ENCODE measurements at places on chromosomes 4 and X.
A peak's percentile ranks its signal among the peaks of the same experiment; 100 is the strongest.

GRCh38 chr4:135197641-135198040 lies 996.1 kb upstream of the PABPC4L start:
- no peak for DNase-seq

DNA sequence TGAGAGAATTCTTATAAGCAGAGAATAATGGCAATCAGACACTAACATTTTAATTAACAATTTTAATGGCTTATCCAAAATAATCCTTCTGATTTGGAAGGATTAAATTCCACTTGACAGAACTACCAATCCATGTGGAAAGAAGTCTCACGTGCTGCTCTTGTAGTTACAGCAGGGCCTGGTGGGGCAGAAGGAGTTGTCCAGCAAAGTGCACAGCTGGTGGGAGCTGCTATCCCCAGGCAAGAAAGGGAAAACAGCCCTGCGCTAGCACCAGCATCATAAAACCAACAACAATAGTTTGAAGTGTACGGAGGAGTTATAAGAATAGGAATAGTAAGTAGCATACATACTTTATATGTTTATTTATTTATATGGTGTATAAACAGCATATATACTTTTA lies 127.4 kb upstream of the TRIM2 start:
- no peak for DNase-seq

DNA sequence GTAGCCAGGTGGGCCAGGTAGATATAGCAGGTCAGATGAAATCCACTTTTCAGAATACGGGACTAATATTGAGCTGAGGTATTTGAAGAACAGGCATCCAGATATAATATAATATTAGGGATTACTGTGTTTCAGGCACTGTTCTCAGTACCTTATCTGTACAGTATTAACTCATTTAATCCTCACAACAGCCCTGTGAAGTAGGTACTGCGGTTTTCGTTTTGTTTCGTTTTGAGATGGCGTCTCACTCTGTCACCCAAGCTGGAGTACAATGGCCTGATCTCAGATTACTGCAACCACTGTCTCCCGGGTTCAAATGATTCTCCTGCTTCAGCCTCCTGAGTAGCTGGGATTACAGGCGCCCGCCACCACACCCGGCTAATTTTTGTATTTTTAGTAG lies 129.6 kb downstream of the IL1RAPL2 start:
- no peak for DNase-seq

- peak; percentile 49 for DNase-seq
Measured at GRCh38 chr4:122099896-122100295, 52.2 kb upstream of the BLTP1 start.

DNA sequence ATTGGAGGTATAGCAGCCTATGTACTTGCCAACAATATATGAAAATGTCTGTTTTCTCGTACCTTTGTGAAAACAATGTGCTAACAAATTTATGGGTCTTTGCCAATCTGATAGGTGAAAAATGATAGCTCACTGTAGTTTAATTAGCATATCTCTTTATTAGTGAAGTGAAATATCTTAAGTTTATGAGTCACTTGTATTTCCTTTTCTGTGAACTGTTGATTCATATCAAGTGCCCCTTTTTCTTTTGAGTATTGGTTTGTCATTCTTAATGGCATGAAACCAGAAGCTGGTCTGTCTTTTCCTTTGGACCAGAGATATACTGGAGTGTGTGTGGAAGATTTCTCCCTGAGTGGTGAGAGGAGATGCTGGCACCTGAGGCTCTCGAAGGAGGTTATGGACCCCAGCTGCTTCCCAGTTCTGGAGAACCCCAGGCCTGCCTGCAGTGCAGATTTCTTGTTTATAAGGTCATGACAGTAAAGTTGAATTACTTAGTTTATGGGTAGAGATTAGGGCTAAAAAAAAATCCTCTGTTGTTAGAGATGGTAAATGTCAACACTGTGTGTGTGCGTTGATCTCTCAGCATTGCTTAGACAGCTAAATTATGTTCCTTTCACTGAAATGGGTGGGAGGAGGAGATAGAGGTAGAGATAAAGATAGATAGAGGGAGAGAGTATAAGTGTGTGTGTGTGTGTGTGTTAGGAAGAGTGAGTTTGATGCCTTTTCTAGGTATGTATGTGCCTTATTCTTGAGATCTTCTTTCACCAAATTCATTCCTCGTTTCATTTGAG lies 89.9 kb downstream of the REPS2 start:
- DNase-seq = no peak

- DNase-seq = no peak
Measured at GRCh38 chrX:136336623-136337022, 35.9 kb downstream of the ADGRG4 start.

- peak; percentile 15 for DNase-seq
Measured at GRCh38 chr4:15779306-15779705, 1.2 kb downstream of the CD38 start.

GRCh38 chr4:182800216-182800515 lies 117.0 kb downstream of the DCTD start:
- DNase-seq = no peak

Data from fibroblast of skin of left quadriceps (primary cell).